Activated CD4-positive, alpha-beta T cell treated with anti-CD3 and anti-CD28 coated beads, Interleukin-2, amount 10 ng/mL, durations not matched to agents 24 days and 14 days (primary cell): ENCODE measurements at places on chromosomes 1 and 21.

DNA sequence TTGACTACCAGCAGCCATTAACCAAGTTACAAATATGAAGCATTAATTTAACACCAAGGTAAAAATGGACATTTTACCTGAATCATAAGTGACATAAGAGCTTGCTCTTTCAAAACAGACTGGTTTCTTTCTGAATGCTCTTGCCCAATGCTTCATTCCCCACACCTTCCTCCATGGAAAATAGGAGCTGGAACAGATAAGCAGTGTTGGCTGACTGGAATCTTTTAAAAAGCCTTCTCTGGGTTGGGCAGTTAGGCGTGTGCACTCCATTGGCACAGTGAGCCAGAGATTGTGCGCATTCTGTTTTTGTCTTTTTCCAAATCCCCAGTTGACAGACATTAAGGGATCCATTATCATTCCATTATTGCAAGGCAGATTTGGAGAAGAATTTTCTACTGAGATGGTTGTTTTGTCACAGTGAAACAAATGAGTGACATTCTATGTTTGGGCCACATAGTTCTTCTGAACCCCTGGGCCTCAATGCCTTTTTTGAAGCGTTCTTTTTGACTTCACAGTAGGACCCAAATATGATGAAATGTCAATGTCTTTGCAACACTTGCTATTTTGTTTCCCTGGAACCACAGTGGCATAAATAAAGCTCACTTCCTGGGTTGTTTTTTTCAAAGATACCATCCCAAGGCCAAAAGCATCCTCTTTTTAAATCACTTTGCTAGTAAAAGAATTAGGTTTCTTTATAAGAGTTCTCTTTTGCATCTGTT, 32.3 kb downstream of the LRRC8B start:
- no peaks in the 10 kb centered on the region for H3K27me3 ChIP-seq
- peaks cover 75% of the 10 kb centered on the region for H3K36me3 ChIP-seq
- peaks cover 54% of the 10 kb centered on the region for H3K4me1 ChIP-seq
- DNase-seq, result no peak
- H3K4me3 ChIP-seq, result peak overlapping the region; percentile 13
- peak overlapping the region; percentile 30 for H3K27ac ChIP-seq

GRCh38 chr1:55894521-55894920, 679.4 kb upstream of the USP24 start:
- no peaks in the 10 kb centered on the region for H3K4me1 ChIP-seq
- no peak overlapping the region for H3K4me3 ChIP-seq
- H3K27me3 ChIP-seq, result no peaks in the 10 kb centered on the region
- H3K27ac ChIP-seq, result no peak overlapping the region
- no peaks in the 10 kb centered on the region for H3K36me3 ChIP-seq

DNA sequence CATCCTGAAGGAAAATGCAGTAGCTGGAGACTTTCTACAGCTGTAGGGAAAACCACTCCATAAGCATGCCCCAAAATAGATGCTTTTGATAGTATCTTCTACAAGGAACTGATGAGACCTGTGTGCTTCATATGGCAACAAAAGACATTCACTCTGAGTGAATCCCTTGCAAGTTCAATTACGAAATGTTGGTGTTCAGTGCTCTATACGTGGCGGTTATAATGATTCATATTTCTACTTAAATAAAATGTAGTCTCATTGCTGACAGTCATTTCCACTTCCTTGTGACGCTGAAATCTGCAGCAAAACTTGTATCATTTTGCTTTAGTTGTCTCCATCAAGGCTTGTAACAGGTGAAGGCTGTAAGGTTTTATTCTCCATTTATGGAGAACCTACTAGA, 20.6 kb downstream of the TOR1AIP2 start:
- H3K4me1 ChIP-seq, result peaks cover 2% of the 10 kb centered on the region
- peak; percentile 44 for DNase-seq
- no peak overlapping the region for H3K4me3 ChIP-seq
- no peaks in the 10 kb centered on the region for H3K27me3 ChIP-seq

GRCh38 chr1:40848530-40849189, 13.5 kb downstream of the CITED4 start:
- H3K27me3 ChIP-seq, result no peaks in the 10 kb centered on the region
- no peaks in the 10 kb centered on the region for H3K36me3 ChIP-seq
- peak; percentile 66 for DNase-seq
- peaks cover 35% of the 10 kb centered on the region for H3K4me1 ChIP-seq
- H3K27ac ChIP-seq, result peak overlapping the region; percentile 10
- no peak overlapping the region for H3K4me3 ChIP-seq

DNA sequence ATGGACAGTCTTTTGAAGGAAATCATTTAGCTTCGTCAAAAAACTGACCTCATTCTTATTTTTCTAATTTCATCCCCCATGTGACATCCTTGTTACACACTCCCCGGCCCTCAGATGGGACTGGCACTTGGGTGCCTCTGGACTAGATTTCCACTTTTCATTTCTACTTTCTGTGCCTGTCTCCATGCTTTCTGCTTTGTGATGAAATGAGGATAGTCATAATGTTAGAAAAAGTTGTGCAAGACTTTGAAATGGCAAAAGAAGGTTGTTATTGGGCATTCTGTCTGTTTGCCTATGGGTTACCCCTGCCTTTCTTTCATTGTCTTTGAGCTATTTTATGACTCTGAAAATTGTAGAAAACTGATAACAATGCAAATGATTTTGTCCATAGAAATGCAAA, 54.9 kb downstream of the MDM4 start:
- H3K27ac ChIP-seq, result no peak overlapping the region
- H3K27me3 ChIP-seq, result no peaks in the 10 kb centered on the region
- no peak overlapping the region for H3K4me3 ChIP-seq
- peaks cover 33% of the 10 kb centered on the region for H3K36me3 ChIP-seq

GRCh38 chr1:160666079-160666442, 19.2 kb upstream of the SLAMF1 start:
- H3K4me1 ChIP-seq, result peaks cover 70% of the 10 kb centered on the region
- peak overlapping the region; percentile 93 for H3K27ac ChIP-seq
- no peak for DNase-seq
- H3K4me3 ChIP-seq, result peak overlapping the region; percentile 74
- peaks cover 30% of the 10 kb centered on the region for H3K36me3 ChIP-seq

DNA sequence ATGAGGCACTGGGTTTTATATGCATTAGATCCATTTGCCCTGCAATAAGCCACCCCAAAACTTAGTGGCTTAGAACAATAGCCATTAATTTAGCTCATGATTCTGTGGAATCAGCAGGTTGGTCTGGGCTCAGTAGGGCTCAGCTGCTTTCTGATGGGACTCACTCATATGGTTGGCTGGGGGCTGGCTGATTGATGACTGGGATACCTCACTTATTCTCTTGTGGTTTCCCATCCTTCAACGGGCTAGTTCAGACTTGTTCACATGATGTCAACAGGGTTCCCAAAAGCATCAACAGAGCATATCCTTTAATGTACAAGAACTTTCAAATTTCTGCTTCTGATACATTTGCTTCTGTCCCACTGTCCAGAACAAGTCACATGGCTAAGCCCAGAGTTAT, 43.2 kb downstream of the DNM3 start:
- no peak overlapping the region for H3K4me3 ChIP-seq
- H3K4me1 ChIP-seq, result peaks cover 10% of the 10 kb centered on the region
- DNase-seq, result no peak
- H3K27me3 ChIP-seq, result peaks cover 3% of the 10 kb centered on the region
- no peaks in the 10 kb centered on the region for H3K36me3 ChIP-seq
- no peak overlapping the region for H3K27ac ChIP-seq

GRCh38 chr1:228360533-228361313, 45.9 kb downstream of the TRIM11 start:
- H3K4me3 ChIP-seq, result no peak overlapping the region
- H3K27ac ChIP-seq, result no peak overlapping the region
- H3K27me3 ChIP-seq, result no peaks in the 10 kb centered on the region
- DNase-seq, result no peak
- H3K36me3 ChIP-seq, result no peaks in the 10 kb centered on the region

DNA sequence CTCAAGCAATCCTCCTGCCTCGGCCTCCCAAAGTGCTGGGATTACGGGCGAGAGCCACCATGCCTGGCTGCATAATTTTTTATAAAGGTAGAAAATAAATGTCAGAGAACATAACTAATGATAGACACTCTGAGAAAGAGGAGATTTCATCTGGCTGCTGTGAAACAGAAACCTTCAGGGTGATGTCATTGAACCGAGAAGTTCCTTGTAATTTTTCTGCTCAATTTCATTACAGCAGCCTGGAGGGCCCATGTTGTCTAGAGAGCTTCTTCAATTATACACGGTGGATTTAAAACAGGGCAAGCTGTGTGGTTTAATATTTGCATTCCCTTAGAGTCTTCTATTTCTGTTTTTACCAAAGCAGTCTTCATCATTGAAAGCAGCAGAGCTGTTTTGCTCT, 64.3 kb upstream of the MORC3 start:
- H3K36me3 ChIP-seq, result peaks cover 37% of the 10 kb centered on the region
- DNase-seq, result no peak
- no peak overlapping the region for H3K4me3 ChIP-seq

GRCh38 chr1:19477284-19478249, 7.8 kb downstream of the CAPZB start:
- no peaks in the 10 kb centered on the region for H3K27me3 ChIP-seq
- H3K4me3 ChIP-seq, result peak overlapping the region; percentile 85
- peak; percentile 82 for DNase-seq
- peak overlapping the region; percentile 94 for H3K27ac ChIP-seq
- peaks cover 86% of the 10 kb centered on the region for H3K4me1 ChIP-seq

- H3K36me3 ChIP-seq, result no peaks in the 10 kb centered on the region
- DNase-seq, result peak; percentile 63
- H3K27ac ChIP-seq, result peak overlapping the region; percentile 84
- peak overlapping the region; percentile 30 for H3K4me3 ChIP-seq
Measured at GRCh38 chr1:93614986-93615581, 66.6 kb downstream of the BCAR3 start.

DNA sequence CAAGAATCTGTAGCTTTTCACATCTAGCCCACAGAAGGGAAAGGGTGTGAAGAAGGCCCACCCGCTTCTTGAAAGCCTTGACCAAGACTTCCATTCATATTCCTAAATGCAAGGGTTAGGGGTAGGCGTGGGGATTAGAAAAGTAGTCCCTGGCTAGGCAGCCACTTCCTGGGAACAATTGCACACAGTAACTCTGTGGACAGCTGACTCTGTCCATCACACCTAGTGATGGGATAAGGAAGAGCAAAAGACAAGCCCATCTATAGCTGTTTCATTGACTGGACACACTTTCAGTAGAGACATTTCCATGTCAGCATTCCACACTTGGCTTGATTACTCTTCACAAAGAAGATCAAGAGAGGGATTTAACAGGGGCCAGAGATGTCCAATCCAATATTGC, 294.2 kb downstream of the PBX1 start:
- DNase-seq, result no peak
- H3K27me3 ChIP-seq, result no peaks in the 10 kb centered on the region
- no peaks in the 10 kb centered on the region for H3K4me1 ChIP-seq
- H3K4me3 ChIP-seq, result no peak overlapping the region
- no peaks in the 10 kb centered on the region for H3K36me3 ChIP-seq

DNA sequence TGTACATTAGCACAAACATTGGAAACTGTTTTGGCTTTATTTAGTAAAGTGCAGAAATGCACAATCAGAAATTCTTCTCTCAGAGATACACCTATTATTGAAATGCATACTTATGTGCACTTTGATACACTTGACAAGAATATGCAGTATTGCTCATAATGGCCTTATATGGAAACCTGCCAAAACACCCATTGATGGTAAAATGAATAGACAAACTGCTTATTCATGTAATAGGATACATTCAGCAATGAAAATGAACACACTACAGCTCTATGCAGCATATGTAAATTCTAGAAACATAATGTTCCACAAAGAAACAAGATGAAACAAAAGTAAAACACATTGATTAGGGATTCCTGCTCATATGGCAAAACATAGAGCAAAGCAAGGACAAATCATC, 223.9 kb downstream of the S1PR1 start:
- H3K4me3 ChIP-seq, result no peak overlapping the region
- peaks cover 15% of the 10 kb centered on the region for H3K27me3 ChIP-seq
- DNase-seq, result no peak
- no peaks in the 10 kb centered on the region for H3K4me1 ChIP-seq
- no peaks in the 10 kb centered on the region for H3K36me3 ChIP-seq

DNA sequence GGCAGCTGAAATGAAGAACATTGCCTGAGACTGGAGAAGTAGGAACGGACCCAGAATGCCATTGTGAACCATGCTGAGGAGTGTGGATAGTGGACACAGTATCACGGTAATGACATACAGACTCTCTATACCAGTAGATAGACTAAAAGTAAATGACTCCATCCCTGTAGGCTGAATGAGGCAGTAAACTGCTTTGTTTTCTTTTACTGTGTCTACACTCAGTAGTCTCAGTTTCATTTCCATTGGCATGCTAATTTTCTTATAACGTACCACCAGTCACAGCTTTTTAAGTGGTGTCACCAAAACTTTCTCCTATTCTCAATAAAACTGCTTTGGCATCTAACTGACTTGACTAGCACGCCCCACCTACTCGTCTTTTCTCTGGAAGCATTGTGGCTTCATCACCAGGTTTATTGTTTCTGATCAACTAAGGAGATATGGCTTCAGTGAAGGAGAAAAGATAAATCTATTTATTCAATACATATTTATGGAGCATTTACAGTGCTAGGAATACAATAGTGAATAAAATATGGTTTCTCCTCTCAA, 8.4 kb upstream of the ZNF697 start:
- H3K36me3 ChIP-seq, result no peaks in the 10 kb centered on the region
- DNase-seq, result no peak
- H3K27me3 ChIP-seq, result peaks cover 47% of the 10 kb centered on the region
- no peak overlapping the region for H3K27ac ChIP-seq
- no peak overlapping the region for H3K4me3 ChIP-seq

GRCh38 chr1:209769971-209770370, 14.1 kb downstream of the TRAF3IP3 start:
- H3K4me3 ChIP-seq, result no peak overlapping the region
- H3K4me1 ChIP-seq, result peaks cover 44% of the 10 kb centered on the region
- peaks cover 33% of the 10 kb centered on the region for H3K36me3 ChIP-seq
- DNase-seq, result no peak
- H3K27me3 ChIP-seq, result no peaks in the 10 kb centered on the region

DNA sequence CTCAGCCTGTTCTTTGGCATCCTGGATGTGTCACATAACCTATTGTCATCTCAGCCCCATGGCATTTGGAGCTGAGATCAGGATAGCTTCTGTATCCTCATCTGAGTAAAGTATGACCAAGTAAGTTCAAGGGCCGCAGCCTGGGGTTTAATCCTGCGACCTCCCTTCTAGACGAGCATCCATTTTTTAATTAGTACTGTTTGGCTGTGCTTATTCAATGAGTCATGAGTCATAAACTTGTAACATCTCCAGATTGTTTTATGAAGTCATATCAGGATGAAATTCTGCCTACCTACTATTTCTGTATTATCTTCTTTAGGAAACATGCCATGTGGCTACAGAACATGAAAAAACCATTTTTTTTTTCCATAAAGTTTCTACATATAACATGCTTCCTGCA, 119.1 kb downstream of the ERG start:
- H3K4me1 ChIP-seq, result peaks cover 3% of the 10 kb centered on the region
- DNase-seq, result no peak
- H3K36me3 ChIP-seq, result no peaks in the 10 kb centered on the region
- no peak overlapping the region for H3K4me3 ChIP-seq
- no peak overlapping the region for H3K27ac ChIP-seq

DNA sequence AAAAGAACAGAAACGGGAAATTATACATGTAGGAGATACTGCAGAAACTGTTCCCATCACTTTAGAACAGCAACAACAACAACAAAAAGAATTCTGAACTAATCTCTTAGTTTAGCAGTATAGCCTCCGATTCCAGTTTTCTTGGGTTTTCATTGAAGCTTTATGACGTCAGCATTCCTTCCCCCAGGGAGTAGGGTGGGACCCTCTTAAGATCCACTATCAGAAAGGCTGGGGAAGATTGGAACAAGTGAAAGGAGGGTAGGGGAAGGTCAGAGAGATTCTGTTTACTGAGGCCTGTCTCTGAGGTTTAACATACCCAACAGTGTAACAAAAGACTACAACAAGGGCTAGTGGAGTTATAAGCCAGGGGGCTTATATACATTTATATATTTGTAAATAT, 121.4 kb upstream of the OLFM3 start:
- H3K4me3 ChIP-seq, result no peak overlapping the region
- H3K4me1 ChIP-seq, result no peaks in the 10 kb centered on the region
- DNase-seq, result no peak
- H3K27me3 ChIP-seq, result no peaks in the 10 kb centered on the region
- no peak overlapping the region for H3K27ac ChIP-seq
